Stimulated activated CD8-positive, alpha-beta memory T cell treated with anti-CD3 and anti-CD28 coated beads, Interleukin-7, amount 100 ng/mL, for 48 hours (primary cell): ENCODE measurements at places on chromosomes 16 and 17.

DNA sequence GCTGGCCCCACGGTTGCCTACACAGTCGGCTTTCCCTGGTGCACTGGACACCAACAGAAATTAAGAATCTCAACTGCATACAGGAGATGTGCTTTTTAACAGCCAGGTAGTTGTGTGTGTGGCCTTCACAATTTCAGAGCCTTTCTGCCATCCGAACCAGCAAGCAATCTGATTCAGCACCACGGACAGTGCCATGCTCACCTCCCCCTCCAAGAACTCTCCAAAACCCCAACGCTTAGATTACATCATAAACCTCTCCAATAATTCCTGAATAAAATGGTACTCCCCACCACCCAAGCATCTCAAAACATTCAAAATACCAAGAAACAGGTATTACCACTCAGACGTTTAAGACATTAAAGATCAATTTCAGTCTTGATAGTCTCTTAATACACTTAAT lies 31.8 kb downstream of the USP7 start:
- DNase-seq, result no peak

DNA sequence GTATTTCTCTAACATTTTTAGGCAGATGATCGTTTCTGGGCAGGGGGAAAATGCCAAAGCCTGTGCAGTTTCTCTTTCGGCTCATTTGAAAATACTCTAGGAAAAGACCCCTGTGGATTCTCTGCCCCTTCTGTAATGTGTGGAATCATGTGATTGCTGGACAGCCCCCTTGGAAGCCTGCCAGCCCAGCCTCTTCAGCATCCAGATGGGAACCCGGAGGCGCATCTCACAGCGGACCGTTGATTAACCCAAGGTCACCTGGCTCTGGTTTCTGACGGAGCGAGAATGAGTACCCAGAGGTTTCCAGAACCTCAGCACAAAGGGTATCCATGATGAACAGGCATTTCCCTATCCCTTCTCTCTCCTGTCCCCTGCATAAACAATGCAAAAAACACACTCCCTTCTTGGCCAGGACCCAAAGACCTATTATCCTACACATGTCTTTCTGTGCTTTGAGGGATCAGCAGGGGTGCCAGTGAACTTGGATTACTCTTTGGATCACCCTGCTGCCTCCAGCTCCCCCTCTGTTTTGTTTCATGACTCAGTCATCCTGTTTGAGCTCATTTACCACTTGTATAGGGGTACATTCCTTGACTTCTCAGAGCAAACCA lies 957.1 kb upstream of the RBFOX1 start:
- DNase-seq, result no peak

- no peak for DNase-seq
These were observed 13.6 kb upstream of the GGA2 start for GRCh38 chr16:23523876-23524385.

DNA sequence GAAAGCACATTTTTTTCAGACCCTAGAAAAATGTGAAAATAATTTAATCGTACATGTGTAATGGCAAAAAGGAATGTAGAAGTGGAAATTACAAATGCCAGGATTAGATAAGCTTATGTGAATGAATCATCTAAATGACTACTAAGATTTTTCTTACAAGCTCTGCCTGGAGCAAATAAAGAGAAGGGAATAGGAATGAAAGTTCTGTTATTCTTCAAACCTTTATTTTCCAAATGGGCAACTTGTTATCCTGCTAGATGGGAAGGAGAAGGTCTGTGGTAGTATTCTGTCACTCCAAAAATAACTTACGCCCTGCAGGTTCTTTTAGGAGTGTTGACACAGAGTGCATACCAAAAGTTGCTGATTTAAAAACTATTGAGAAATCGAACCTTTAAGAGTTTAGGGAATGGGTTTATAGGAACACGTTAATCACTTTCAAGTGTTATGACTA lies 9.7 kb downstream of the CTCF start:
- DNase-seq, result no peak

DNA sequence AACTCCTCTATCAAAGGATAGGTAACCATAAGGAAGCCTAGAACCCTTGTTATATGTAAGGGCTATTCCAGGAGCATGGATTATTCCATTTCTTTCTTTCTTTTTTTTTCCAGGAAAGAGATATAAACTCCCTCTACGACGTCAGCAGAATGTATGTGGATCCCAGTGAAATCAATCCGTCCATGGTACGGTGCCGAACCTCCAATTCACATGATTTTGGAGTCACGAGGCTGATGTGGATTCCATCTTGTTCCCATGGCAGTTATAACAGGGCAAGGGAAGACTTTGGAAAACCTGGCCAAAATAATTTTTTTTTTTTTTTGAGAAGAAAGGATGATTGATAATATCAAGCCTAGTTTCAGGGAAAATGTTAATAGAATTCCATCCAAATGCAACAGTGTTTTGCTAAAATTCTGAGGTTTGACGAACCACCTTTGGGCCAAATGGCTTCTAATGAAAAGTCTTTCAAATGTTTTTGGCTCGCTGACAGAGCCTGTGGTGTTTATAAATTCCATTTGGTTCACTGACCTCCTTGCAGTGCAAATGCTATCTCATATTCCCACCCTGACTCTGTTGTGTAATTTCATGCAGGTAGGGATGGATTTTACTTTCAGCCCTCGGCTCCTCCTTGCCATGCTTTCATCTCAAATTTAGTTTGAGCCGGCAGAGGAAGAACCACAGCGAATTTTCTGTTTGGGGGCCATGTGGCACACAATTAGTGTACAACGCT lies 90.0 kb downstream of the SDR42E1 start:
- DNase-seq, result no peak

DNA sequence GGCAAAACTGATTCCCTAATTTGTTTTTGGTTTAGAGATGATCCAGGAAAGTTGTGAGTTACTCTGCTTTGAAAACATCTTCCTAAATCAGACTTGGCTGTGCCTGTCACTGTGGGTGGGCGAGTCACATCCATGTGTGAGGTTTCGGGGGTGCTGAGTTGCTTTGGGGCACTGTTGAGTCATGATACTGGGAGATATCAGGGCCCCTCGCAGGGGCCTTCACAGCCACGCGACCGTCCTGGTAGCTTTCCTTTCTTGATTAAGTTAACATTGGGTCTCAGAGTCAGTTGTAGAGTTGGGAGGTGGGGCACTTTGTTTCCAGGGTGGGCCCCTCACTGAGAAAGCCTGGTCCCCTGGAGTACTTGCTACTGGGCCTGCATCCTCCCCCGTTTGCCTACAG lies 58.3 kb upstream of the LGALS9 start:
- DNase-seq, result peak; percentile 56

DNA sequence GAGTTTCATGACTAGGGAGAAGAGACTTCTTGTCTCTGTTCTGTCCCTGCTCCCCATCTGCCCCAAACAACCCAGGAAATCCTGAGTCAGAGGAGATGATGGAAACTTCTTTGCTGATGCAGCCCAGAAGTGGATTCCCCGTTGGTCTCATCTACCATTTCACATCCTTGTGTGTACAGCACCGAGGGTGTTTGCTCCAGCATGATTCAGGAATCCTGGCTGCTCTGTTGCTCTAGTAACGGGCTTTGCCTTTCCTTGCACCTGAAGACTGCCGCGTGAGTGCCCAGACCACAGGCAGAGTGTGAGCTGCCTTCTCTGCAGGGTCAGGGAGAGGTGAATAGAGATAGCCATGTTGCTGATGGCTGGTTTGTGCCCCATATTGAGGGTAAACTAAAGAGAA lies 408.4 kb downstream of the CPPED1 start:
- no peak for DNase-seq

- DNase-seq, result no peak
These were observed 7.4 kb upstream of the ZNF469 start for GRCh38 chr16:88375236-88375975.

- DNase-seq, result peak; percentile 31
These were observed at the start of gene FAM171A2 for GRCh38 chr17:44363613-44364159. Gene FAM171A2 (minus strand): TSS chr17:44363853. CDS start chr17:44363714, 139 bp downstream.

DNA sequence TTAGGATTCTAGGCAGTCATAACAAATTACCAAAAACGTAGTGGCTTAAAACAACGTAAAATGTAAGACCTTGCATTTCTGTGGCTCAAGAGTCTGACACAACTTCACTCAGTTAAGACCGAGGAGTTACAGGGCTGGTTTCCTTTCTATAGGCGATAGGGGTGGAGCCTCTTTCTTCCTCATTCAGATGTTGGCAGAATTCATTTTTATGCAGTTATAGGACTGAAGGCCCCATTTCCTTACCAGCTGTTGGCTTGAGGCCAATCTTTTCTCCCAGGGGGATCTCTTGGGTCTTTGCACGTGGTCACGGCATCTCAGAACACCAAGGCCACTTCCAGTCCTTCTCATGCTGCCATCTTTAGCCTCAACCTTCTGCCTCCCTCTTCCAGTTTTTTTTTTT lies 145.2 kb downstream of the KCNJ2 start:
- DNase-seq, result no peak

DNA sequence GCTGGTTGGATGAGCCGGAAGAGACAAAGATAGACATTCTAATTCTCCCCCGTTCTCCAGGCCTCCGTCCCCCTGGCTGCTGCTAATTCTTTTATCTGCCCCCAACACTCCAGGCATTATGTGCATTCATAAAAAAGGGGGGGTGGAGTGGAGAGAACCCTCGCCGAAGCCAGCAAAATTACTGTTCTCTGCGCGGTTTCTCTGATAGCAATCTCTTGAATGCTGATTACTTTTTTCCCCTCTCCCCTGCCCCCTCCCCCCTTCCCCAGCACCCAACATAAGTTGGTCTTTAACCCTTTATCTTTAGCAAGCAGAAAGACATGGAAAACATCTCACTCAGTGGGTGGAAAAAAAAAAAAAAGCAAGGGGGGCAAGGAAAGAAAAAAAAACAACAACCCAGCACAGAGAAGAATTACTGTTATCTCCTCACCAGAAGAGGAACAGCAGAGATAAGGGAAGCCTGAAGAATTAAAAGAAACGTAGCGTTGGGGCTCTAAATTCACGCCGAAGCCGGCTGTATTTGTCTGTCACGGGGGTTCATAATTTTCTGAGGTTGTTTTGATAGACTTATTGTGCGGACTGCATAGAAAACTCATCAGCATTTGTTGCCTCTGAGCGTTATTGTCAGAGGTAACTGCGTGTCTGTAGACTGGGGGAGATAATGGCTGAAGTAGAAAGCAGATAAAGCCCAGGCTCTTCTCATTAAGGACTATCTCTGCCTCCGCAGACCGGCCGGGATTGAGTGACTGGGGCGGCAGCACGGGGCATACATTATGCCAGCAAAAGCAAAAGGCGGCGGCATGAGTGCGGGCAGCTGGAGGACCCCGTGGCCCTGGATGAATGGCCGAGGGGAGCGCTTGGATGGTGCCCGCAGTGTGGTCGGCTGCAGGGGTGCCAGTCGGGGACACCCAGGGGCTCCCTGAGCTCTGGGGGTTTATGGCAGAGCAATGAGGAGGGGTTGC lies 126.9 kb downstream of the MRM1 start:
- peak; percentile 14 for DNase-seq

DNA sequence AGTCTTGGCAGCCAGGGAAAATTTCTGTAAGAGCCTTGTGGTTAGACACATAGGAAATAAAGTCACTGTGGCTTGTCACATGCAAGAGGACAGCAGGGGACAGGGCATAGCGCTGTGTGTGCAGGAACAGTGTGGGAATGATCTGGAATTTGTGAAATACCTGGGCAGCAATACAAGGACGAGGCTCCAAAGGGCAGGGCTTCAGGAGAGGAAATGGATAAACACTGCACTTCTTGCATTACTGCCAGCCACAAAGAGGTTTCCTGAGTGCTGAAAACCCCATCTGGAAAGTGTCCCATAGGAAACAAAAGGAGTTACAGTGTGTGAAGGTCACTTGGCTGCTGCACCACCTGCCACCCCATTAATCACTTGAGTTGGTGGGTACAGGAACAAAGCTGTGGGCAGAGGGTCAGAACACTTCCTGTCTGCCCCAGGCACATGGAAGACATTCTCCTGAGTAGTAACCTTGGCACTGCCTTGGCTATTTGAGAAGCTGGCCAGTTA lies 12.1 kb upstream of the HP start:
- no peak for DNase-seq

GRCh38 chr16:50202926-50203624 lies 50.0 kb downstream of the TENT4B start:
- no peak for DNase-seq

DNA sequence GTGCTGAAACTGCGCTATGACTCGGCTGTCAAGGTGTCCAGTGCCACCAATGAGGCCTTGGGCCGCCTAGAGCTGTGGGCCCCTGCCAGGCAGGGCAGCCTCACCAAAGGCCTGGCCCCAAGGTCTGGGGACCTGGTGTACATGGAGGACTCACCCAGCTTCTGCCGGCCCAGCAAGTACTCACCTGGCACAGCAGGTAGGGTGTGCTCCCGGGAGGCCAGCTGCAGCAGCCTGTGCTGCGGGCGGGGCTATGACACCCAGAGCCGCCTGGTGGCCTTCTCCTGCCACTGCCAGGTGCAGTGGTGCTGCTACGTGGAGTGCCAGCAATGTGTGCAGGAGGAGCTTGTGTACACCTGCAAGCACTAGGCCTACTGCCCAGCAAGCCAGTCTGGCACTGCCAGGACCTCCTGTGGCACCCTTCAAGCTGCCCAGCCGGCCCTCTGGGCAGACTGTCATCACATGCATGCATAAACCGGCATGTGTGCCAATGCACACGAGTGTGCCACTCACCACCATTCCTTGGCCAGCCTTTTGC lies 25.0 kb downstream of the WNT9B start:
- DNase-seq, result no peak

GRCh38 chr16:9808210-9808609 lies 374.0 kb downstream of the GRIN2A start:
- no peak for DNase-seq

GRCh38 chr16:84643674-84644073 lies 4.6 kb upstream of the KLHL36 start:
- DNase-seq, result no peak

- no peak for DNase-seq
These were observed 516.2 kb downstream of the HAPSTR1 start for GRCh38 chr16:9607515-9608230.

DNA sequence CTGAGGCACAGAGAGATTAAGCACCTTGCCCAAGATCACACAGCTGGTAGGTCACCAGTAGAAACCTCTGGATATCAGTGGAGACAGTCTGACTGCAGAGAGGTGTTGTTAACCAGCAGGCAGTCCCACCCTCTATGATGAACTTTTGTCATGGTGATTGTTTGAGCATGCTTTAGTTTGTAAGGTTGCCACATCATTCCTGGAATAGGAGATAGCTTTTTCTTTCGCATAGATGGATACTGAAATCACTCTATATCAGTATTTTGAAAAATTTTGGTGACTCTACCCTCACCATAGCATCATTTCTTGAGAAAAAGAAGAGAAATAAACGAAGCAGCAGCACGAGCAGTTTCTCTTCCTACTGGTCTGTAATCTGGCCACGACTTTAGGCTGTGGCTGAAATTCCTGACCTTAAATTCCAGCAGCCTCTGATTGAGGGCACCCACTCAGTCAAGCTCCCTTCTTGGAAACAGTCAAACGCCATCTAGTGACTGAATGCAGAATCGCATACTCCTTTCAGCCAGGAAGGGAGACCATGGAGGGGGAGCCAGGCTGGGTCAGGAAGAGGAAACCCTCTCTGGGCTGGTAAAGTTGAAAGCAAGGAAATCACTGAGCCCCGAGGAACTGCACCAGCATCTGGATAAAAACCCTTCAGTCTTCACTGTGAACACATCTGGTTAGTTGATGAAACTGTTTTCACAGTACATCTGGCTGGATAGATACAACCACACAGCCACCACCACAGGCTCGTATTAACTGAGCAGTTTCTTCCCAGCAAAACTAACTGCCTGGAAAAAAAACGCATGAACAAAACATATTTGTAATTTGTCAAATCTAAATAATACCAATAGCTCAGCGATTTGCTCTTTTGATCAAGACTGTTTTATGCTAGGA lies 108.5 kb upstream of the XYLT1 start:
- DNase-seq, result peak; percentile 45
